Fibroblast of skin of back (primary cell): ENCODE measurements at places on chromosomes 3 and 15.
A peak's percentile ranks its signal among the peaks of the same experiment; 100 is the strongest.

GRCh38 chr3:73707772-73708171 lies 83.0 kb upstream of the PDZRN3 start:
- peak; percentile 23 for DNase-seq

GRCh38 chr3:13004376-13004775 lies 68.9 kb downstream of the IQSEC1 start:
- DNase-seq = no peak

DNA sequence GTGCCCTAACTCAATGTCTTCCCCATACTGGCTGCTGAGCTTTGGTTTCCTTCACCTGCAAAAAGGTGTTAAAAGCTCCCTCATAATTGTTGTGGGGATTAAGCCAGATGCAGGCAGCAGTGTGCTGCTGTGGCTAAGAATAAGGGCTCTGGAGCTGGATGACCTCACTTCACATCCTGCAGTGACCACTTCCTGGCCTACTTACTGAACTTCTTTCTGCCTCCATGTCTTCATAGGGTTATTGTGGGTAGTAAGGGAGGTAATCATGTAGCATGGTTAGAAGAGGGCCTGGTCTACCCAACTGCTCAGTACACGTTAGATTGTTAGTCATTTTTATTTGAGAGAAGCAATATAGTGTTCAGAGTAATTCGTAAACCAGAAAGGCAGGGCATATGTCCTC lies 18.4 kb downstream of the GYG1 start:
- peak; percentile 36 for DNase-seq

GRCh38 chr3:190036631-190037030 lies 84.1 kb downstream of the P3H2 start:
- peak; percentile 83 for DNase-seq

DNA sequence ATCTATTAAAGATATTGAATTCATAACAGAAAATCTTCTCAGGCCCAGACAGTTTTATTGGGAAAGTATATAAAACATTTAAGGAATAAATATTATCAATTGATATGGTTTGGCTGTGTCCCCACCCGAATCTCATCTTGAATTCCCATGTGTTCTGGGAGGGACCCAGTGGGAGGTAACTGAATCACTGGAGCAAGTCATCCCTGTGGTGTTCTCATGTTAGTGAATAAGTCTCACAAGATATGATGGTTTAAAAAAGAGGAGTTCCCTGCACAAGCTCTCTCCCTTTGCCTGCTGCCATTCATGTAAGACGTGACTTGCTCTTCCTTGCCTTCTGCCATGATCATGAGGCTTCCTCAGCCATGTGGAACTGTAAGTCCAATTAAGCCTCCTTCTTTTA lies 160.5 kb downstream of the ANO10 start:
- DNase-seq = peak; percentile 8
